CD14-positive monocyte (primary cell): ENCODE measurements at places on chromosomes 13 and 19. TPM values are rescaled to one million over a fixed set of nuclear protein-coding genes. Genes with fewer than 3 reads are reported as not detected.

The SBSN gene
- not detected in 2 replicates for polyA plus RNA-seq

The ZNF177 gene
- not detected for polyA plus RNA-seq

The KLK6 gene
- polyA plus RNA-seq = not detected in 2 replicates

The CLEC4M gene
- not detected for polyA plus RNA-seq

The SPTBN4 gene
- polyA plus RNA-seq = not detected

The CLDND2 gene
- polyA plus RNA-seq = 0.08 and 0.09 TPM in 2 replicates

The OR7A5 gene
- polyA plus RNA-seq = not detected

The KLF5 gene
- 3.6 TPM for polyA plus RNA-seq

GRCh38 chr19:43681821-43682220 lies 11.9 kb upstream of the PLAUR start:
- H3K4me1 ChIP-seq = peaks cover 32% of the 10 kb centered on the region
- DNase-seq = peak; percentile 85
- H3K36me3 ChIP-seq = no peaks in the 10 kb centered on the region
- no peak overlapping the region for H3K27ac ChIP-seq
- H3K27me3 ChIP-seq = no peaks in the 10 kb centered on the region

GRCh38 chr13:43830497-43830881 lies 43.7 kb upstream of the ENOX1 start:
- no peak overlapping the region for H3K27ac ChIP-seq
- H3K4me3 ChIP-seq = no peak overlapping the region
- peaks cover 9% of the 10 kb centered on the region for H3K4me1 ChIP-seq

DNA sequence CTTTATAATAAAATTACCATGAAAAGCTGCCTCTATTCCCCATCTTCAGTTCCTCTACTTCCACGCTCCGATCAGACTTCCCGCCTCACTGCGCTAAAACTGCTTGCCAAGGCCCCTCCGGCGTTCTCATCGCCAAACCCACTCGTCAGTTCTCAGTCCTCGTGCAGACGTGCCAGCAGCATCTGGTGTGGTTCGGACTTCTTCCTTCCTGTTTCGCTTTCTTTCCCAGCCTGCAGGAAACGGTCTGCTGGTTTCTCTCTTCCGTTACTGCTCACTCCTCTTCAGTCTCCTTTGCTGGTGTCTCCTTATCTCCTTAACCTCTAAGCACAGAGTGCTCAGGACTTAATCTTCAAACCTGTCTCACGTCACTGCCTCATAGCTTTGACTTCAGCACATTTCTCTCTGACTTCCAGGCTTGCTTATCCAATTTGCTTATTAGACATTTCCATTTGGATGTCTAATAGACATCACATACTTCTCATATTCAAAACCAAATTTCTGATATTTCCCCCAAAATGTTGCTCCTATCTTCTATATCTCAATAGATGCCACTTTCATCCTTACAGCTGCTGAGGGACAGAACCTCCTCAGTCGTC lies 40.3 kb downstream of the RCBTB2 start:
- H3K27me3 ChIP-seq = no peaks in the 10 kb centered on the region
- DNase-seq = peak; percentile 90
- H3K4me1 ChIP-seq = peaks cover 77% of the 10 kb centered on the region
- H3K4me3 ChIP-seq = peak overlapping the region; percentile 36
- H3K27ac ChIP-seq = peak overlapping the region; percentile 92

- H3K27me3 ChIP-seq = no peaks in the 10 kb centered on the region
- no peak overlapping the region for H3K27ac ChIP-seq
- H3K4me3 ChIP-seq = no peak overlapping the region
- no peaks in the 10 kb centered on the region for H3K36me3 ChIP-seq
- DNase-seq = no peak
Observed at GRCh38 chr13:111373486-111373885, 53.0 kb downstream of the TEX29 start.

- no peaks in the 10 kb centered on the region for H3K4me1 ChIP-seq
- no peak overlapping the region for H3K4me3 ChIP-seq
- H3K27ac ChIP-seq = no peak overlapping the region
- no peak for DNase-seq
- H3K36me3 ChIP-seq = no peaks in the 10 kb centered on the region
Observed at GRCh38 chr13:104869501-104869900, 1666.0 kb downstream of the EFNB2 start.

DNA sequence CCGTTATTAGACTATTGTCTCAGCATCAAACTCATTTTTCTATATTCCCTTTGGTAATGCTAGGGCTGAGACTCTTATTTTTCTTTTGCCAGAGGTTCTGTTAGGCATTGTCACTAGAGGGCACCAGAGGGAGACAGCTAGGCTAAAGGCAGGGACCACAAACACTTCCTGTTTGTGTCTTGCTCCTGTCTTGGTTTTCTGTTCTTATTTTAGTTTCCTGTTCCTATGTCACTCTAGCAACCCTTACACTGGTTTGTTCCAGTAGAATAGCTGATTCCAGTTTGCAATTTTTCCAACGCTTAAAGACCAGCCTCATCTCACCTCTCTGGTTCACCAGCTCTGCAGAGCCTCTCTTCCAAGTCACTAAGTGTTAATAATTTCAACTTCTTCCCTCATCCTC lies 772.0 kb downstream of the DIAPH3 start:
- no peaks in the 10 kb centered on the region for H3K27me3 ChIP-seq
- no peaks in the 10 kb centered on the region for H3K36me3 ChIP-seq
- no peak overlapping the region for H3K4me3 ChIP-seq
- H3K27ac ChIP-seq = no peak overlapping the region

- H3K4me1 ChIP-seq = no peaks in the 10 kb centered on the region
- no peak for DNase-seq
- H3K36me3 ChIP-seq = no peaks in the 10 kb centered on the region
- no peak overlapping the region for H3K27ac ChIP-seq
- no peaks in the 10 kb centered on the region for H3K27me3 ChIP-seq
Observed at GRCh38 chr13:60335531-60335930, 61.5 kb upstream of the TDRD3 start.

- no peak for DNase-seq
- H3K4me1 ChIP-seq = no peaks in the 10 kb centered on the region
- H3K36me3 ChIP-seq = no peaks in the 10 kb centered on the region
- H3K27me3 ChIP-seq = no peaks in the 10 kb centered on the region
- no peak overlapping the region for H3K27ac ChIP-seq
Observed at GRCh38 chr19:29395111-29395733, 130.6 kb upstream of the VSTM2B start.

DNA sequence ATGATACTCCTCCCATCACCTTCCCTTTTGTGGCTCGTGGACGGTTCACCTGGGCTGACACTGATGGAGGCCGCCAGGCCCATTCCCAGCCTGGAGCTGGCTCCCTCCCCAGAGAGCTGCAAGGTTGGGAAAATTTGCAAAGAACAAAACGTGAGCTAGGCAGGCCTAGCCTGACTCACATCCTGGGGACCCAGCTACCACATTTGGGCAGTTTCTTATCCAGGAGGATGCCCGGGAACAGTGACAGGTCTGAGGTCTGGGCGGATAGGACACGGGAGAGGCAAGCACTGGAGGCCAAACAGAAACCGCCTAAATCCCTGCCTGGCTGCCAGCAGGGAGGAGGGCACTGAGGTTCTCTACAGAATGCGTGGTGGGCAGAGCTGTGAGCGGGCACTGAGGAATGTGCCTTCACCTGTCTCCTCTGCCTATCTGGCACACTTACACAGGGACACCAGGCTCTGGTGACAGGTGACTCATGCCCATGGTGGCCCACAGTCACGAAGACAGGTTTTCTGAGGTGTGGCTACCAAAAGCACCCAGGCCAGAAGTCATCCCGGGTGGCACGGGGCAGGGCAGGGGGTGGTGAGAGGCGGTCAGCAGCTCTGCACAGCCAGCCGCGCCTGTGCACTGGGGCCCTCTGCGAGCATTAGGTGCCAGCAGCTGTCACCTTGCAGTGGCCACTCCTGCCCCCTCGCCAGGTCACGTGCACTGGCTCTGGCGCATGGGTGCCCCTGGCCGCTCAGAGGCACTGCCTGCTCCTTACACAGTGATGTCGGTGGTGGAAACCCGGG lies 23.2 kb downstream of the SH3GL1 start:
- H3K27me3 ChIP-seq = no peaks in the 10 kb centered on the region
- no peaks in the 10 kb centered on the region for H3K36me3 ChIP-seq
- H3K27ac ChIP-seq = no peak overlapping the region
- no peak for DNase-seq
- no peak overlapping the region for H3K4me3 ChIP-seq

- H3K27me3 ChIP-seq = no peaks in the 10 kb centered on the region
- peaks cover 4% of the 10 kb centered on the region for H3K36me3 ChIP-seq
- H3K4me3 ChIP-seq = no peak overlapping the region
Observed at GRCh38 chr13:99231721-99232120, 26.5 kb downstream of the GPR18 start.

DNA sequence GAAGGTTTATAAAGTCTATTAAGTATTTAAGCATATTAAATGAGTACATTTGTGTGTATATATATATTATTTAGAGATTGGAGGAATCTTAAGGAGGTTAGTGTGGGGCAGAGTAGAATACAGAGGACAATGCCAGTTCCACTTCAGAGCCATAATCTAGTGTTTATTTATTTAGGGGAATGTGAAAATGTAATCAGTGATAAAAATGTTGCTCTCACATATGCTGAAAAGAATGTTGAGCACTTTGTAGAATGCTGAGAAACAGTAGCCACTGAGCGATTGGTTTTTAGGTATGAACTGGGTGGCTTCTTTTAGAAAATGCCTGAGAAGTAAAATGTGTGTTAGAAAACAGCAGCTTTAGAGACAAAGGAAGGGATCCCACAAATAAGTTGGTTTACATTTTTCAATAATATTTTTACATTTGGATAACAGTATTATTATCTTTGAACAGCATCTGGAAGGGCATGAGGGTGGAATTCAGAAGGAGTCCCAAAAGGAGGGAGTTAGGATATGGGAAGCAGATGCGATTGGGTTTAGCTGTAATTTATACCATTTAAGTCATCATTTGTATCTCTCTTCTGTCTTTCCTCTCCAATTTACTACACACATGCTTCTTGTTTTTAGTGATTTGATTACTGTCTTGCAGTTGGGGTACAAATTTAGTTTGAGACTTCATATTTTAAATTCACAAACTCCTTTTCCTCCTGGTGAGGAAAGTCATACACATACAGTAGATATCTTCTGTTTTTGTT lies 68.6 kb downstream of the NDFIP2 start:
- H3K27me3 ChIP-seq = no peaks in the 10 kb centered on the region
- no peaks in the 10 kb centered on the region for H3K4me1 ChIP-seq
- H3K4me3 ChIP-seq = no peak overlapping the region
- no peak overlapping the region for H3K27ac ChIP-seq
- no peaks in the 10 kb centered on the region for H3K36me3 ChIP-seq

DNA sequence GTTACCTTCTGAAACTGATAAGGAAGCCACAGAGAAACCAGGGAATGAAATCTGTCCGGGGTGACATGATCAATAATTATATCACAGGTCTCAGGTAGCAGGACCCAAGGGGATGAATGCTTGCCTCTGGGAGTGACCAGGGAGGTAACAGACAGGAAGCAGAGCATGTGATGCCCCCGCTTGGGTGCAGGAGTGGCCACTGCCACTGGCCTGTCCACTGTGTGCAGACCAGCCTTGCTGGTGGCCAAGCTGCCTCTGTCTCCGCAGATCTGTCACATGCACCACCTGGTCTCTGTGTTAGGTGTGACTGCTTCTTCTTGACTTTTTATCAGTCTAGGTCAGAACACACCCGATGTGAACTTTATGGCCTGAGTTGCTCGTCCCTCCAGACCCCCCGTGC lies 71.8 kb downstream of the PEPD start:
- no peaks in the 10 kb centered on the region for H3K36me3 ChIP-seq
- no peaks in the 10 kb centered on the region for H3K27me3 ChIP-seq
- no peak overlapping the region for H3K4me3 ChIP-seq
- DNase-seq = no peak
- H3K4me1 ChIP-seq = no peaks in the 10 kb centered on the region

DNA sequence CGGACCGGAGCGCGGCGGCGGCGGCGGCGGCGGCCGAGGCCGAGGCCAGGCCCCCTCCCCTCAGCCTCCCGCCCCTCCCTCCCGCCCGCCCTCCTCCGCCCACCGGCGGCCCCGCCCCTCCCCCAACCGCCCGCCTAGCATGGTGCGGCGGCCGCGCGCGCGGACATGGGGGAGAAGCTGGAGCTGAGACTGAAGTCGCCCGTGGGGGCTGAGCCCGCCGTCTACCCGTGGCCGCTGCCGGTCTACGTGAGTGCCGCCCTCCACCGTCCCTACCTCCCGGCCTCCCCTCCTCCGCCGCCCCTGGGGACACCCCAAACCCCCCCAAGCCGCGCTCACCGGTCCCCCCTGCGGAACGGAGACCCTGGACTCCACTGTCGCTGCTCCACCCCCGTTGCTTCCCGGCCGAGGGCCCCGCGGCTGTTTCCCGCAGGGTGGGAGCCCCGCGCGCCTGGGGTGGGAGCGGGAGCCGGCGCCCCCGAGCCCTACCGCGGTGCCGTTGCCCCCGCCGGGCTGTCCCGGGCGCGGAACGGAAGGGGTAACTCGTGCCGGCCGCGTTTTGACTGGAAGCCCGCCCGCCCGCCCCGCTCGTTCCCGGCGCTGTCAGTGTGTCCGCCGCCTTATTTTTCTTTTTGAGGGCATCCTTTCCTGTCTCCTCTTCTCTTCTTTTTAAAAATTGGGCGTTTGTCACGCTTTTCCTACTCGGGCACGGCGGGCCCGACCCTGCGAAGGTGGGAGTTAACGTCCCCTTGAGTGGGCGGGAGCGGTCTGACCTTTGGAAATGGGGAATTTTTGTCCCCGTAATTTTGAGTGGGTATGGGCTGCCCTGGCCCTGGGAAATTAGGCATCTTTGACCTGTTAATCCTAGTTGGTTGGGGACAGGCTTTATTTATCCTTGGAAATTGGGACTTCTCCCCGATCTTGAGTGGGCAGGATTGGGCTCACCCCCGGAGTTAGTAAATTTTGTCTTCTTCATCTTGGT lies 576 bp downstream of the DOT1L start:
- peak overlapping the region; percentile 90 for H3K4me3 ChIP-seq
- no peaks in the 10 kb centered on the region for H3K36me3 ChIP-seq
- no peaks in the 10 kb centered on the region for H3K27me3 ChIP-seq
- peak; percentile 14 for DNase-seq
- H3K4me1 ChIP-seq = peaks cover 36% of the 10 kb centered on the region

GRCh38 chr19:3774621-3775373 lies 2.8 kb upstream of the RAX2 start:
- H3K4me3 ChIP-seq = no peak overlapping the region
- peaks cover 2% of the 10 kb centered on the region for H3K36me3 ChIP-seq
- no peaks in the 10 kb centered on the region for H3K4me1 ChIP-seq
- DNase-seq = no peak
- H3K27me3 ChIP-seq = no peaks in the 10 kb centered on the region
- no peak overlapping the region for H3K27ac ChIP-seq

DNA sequence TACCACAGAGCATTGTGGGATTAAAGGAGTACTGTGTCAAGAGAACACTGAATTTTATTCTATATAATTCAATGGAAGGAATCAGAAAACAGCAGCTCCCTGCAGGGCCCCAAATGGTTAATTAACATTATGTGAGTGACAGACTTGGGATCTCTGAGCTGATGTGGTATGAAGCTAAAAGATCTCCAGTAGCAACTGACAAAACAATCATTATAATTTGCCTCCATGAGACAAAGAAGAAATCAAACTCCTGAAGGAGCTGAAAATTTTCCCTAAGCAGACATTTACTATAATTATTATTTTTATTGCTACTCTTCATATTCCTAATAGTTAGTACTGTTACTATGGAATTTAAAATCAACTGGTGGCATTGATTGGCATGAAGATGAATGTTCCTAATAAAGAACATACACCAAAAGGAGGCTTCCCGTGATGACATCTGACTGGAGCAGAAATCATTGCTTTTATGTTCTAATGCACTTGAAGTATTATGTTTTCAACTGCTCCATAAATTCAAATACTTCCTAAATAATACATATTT lies 28.8 kb upstream of the RFC3 start:
- DNase-seq = no peak
- no peak overlapping the region for H3K27ac ChIP-seq
- no peaks in the 10 kb centered on the region for H3K36me3 ChIP-seq
- no peaks in the 10 kb centered on the region for H3K27me3 ChIP-seq
- no peak overlapping the region for H3K4me3 ChIP-seq
- H3K4me1 ChIP-seq = peaks cover 15% of the 10 kb centered on the region
